Right ventricle myocardium superior (tissue), 1 donor: ENCODE measurements at places on chromosomes 1 and 21. TPM values are rescaled to one million over a fixed set of nuclear protein-coding genes. Genes with fewer than 3 reads are reported as not detected.

GRCh38 chr1:91754348-91754747 is 131.6 kb downstream of the TGFBR3 start:
- no peak for DNase-seq

HTR6 gene
- total RNA-seq = not detected

DNA sequence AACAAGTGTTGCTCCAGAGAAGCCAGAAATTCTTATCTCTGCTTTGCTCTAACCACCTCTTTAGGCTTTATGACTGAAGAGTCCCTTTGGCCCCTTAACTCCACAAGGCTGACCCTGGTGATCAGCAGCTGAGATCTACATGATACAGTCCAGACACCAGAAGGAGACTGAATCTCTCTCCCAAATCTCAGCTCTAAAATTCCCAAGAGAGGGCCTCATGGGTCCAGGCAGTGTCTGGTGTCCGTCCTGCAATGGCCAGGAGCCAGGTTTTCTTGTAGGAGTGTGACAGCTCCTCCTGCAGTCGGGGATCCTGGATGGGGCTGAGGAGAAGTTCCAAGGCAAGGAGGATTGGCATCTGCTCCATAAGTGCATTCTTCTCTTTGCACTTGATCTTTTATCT is 35.3 kb downstream of the L1TD1 start:
- no peak for DNase-seq

- DNase-seq = no peak
Observed at GRCh38 chr1:24347159-24347934, 28.2 kb downstream of the GRHL3 start.

DNA sequence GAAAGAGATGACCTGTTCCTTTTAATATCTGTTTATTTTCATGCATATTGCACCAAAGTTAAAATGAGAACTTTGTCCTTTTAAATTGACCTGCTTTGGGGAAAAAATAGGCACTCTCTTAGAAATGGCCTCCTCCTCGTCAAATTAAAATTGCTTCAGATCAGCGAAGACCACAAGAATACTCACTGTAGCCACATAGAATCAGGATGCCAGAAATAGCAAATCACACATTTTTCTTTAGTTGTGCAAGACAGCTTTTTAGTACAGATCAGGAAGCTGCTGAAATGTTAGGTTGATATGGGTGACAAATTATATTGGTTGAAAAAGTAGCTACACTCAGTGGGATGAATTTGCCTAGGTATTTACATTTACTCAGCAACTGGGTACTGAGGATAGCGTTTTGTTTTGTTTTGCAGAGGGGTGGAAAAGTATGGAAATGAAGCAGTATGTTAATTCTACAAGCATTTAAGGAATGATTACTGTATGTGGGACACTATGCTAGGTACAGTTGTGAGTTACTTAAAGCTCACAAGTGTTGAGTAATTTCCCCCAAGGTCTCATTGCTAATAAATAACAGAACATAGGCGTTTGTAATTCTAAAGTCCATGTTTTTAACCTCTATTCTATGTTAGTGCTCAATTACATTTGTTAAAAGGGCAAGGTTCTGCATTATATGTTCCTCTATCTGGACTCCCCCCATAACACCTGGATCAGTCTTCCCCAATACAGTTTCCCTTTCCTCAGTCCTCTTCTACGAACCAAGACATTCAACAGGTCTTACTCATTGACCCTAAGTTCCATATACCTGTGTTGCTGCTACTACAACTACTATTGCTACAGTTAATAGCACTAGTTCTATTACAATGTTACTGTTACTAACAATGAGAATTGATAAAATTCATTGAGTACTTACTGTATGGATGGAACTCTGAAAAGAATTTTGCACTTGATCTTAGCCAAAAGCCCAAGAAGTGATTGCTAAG is 99.4 kb upstream of the S1PR1 start:
- DNase-seq = no peak

FASLG gene
- total RNA-seq = not detected

SLC22A15 gene
- total RNA-seq = 10.7 TPM

CADM3 gene
- total RNA-seq = 5.3 TPM

MPL gene
- 0.40 TPM for total RNA-seq

GRCh38 chr1:33393991-33394390 is 36.9 kb downstream of the PHC2 start:
- DNase-seq = no peak

ZNF670 gene
- 1.3 TPM for total RNA-seq

GJA4 gene
- total RNA-seq = 20.9 TPM

- peak; percentile 8 for DNase-seq
Observed at GRCh38 chr1:225851805-225852204, 30.4 kb downstream of the TMEM63A start.

DNA sequence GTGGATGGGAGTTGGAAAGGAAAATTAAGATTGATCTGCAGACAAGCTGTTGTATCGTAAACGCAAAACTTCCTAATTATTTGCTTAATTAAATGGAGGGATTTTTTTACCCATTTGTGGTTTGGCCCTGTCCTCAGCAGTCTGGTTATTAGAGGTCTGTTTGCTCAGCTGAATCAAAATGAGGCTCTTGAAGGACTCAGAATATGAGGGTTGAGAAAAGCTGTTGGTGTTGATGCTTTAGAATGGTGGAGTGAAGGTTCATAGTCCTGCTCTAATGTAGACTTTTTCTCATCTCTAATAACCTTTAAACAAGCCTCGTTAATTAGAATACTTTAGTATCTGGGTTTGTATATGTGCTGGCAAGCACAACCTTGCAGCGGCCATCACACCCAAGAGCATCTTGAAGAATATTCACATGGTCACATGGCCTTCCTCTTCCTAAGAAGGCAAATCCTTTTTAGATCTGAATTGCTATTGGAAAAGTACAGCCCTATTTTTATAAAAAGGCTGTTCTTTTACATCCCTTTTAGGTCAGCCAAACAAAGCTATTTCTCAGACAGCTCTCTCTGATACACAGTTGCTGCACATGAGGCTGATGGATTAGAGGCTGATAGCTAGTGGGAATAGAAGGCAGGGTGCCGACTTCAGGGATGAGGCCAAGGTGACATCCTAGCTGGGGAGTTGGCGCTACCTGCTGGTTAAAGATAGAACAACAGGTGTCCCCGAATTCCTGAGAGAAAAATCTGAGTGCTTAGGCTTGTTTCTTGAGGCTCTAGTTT is 53.8 kb downstream of the MACF1 start:
- peak; percentile 59 for DNase-seq

DNA sequence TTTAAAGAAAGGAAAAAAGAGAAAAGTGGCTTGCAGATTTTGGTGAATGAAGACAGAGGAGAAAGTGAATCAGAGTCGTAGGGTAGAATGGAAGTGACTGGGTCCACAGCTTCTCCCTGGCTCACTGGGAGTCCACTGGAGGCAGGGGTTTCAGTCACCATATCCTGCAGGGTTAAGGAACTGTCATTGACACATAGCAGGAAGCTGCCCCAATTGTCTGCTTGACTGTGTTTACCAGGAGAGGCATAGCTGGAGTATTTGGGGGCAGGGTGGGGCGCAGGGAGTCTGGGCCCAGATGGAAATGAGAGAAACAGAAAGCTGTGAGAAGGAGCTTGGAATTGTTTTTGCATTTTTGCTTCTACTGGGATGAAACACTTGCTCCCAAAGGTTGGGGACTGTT is 228.8 kb upstream of the CSF3R start:
- DNase-seq = no peak

- DNase-seq = no peak
Observed at GRCh38 chr1:8536515-8536914, 218.6 kb downstream of the SLC45A1 start.

- DNase-seq = no peak
Observed at GRCh38 chr21:37792046-37792445, 124.2 kb downstream of the KCNJ6 start.

DNA sequence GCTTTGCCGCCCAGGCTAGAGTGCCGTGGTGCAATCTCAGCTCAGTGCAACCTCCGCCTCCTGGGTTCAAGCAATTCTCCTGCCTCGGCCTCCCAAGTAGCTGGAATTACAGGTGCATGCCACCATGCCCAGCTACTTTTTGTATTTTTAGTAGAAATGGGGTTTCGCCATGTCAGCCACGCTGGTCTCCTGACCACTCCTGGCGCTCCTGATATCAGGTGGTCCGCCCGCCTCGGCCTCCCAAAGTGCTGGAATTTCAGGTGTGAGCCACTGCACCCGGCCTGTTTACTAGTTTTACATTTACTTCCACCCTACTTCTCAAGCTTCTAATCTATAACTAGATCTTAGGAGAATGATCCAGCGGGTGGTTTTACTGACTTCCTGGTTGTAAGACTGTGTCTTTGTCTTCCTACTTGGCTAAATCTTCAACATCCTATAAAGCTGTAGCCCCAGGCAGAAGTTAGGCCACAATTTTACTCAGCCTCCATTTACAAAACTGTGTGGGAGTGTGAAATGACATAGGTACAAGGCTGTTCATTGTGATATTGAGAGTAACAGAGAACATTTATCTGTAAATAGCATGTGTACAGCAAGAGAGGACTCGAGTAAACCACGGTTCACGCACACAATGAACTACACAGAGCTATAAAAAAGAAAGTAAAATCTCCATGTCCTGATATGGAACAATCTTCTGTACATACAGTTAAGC is 9.6 kb upstream of the POU2F1 start:
- DNase-seq = no peak

DNA sequence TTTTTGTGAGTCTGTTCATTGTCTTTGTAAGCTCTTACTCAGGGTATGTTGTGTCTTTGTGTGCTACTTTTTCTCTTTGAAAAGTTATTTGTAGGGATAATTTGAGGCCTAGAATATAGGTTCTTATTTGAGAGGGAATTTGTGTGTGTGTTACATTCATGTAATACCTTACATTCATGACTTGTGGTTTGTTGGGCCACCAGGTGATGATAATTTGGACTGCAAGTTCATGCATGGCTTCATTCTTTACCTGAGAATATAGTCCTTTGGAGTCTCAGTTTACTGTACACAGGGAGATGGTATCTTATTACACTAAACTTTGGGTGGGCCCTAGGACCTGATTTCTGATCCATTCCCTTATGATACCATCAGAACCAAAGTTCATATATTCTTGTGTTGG is 51.8 kb upstream of the FASLG start:
- no peak for DNase-seq

GRCh38 chr1:15584489-15585363 is at the start of gene AGMAT:
TSS of gene AGMAT (minus strand) at chr1:15585051. CDS start at chr1:15584967, 84 bp downstream.
- peak; percentile 50 for DNase-seq

TTC22 gene
- total RNA-seq = not detected

DNA sequence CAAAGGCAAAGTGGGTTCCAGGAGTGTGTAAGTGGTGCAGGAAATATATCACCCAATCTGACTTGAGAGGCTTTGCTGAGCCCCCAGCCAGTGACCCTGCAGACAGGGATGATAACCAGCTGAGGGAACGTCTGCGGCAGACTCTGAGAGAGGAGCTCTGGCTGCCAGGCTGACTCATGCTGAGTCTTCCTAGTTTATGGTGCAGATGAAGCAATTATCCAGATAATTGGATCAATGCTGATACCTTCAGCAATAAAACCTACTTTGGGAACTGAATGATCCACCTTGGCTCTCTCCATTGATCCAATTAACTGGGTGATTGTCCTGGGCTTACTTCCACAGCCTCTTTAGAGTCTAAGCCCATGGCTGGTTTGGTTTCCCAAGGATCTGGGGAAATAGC is 7.3 kb downstream of the C8B start:
- no peak for DNase-seq

DNA sequence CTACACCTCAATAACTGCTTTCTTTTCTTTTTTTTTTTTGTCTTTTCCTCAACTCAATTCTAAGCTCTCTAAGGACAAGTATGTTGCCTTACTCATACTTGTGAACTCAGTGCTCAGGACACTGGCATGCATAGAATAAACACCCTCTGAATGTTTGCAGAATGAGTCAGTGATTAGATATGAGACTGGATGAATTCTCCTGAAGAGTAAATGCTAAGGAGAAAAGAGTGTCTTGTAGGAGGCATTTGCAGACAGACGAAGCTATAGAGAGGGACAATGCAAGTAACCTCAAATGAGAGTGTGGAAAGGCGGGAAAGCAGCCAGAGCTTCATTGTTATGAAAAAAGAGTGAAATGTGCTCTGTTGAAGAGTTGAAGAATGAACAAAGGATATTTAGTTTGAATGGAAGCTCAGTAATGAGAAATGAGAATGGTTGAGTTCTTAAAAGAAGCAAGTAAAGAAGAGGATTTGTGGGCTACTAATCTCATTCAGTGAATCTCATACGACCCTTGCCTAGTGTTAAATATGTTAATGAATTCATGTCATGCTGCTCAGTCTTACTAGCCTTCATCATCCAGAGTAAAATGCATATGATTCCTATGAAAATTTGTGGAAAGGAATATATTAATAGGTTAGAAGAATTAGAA is 166.1 kb upstream of the DPYD start:
- DNase-seq = no peak

FCRL1 gene
- total RNA-seq = not detected

GRCh38 chr1:84390226-84390625 is 8.1 kb upstream of the DNASE2B start:
- DNase-seq = no peak

SLC16A4 gene
- total RNA-seq = 3.4 TPM

- no peak for DNase-seq
Observed at GRCh38 chr1:185110145-185110544, 46.6 kb downstream of the TRMT1L start.

GRCh38 chr1:223007935-223008334 is 135.1 kb downstream of the TLR5 start:
- no peak for DNase-seq

DNA sequence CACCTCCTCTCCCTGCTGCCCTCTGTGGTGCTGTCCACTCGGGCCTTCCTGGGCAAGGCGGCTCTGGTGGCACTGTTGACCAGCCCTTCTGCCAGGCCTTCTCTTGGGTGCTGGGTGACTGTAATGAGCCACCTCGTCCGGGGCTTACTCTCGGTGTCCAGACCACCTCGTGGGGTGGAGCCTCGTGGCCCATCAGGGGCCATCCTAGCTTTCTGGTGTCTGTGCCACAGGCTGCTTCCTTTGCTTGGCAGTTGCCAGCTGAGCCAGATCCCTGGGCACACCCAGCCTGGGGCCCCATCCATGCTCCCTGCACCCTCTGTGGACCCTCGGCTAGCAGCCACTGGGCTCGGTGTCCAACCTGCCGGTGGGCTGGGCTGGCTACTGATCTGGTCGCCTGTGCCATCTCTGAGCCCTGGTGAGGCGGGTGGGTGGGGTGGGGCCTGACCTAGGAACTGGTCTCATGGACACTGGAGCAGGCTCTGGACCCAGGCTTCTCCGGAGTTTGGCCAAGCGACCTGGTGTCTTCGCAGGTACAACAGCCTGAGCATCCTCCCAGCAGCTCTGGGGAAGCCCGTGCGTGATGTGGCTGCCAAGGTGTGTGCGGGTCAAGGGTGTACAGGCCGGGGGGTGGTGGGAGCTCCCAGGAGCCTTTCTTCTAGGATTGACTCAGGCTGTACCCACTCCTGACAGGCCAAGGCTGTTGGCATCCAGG is 1.4 kb downstream of the PRXL2B start:
- peak; percentile 43 for DNase-seq

GRCh38 chr1:237042892-237043576 is 1.1 kb downstream of the RYR2 start:
- DNase-seq = peak; percentile 71

PTPN22 gene
- 0.35 TPM for total RNA-seq

SH3D21 gene
- 1.3 TPM for total RNA-seq
